HAP-1 (cell line): ENCODE measurements at places on chromosomes 13 and 19.

- DNase-seq: no peak
Observed at GRCh38 chr13:113178070-113178895, 19.8 kb downstream of the PROZ start.

DNA sequence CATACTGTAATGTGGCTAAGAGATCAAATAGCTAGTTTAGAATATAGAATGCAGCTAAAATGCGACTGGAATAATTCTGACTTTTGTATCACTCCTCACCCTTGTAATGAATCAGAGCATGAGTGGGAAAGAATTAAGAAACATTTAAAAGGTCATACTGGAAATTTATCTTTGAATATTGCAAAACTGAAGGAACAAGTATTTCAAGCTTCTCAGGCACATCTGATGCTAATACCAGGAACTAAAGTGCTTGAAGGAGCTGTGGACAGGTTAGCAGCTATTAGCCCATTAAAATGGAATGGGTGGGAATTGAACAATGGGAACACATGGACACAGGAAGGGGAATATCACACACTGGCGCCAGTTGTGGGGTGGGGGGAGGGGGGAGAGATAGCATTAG, 144.2 kb upstream of the ZNF91 start:
- no peak for DNase-seq

DNA sequence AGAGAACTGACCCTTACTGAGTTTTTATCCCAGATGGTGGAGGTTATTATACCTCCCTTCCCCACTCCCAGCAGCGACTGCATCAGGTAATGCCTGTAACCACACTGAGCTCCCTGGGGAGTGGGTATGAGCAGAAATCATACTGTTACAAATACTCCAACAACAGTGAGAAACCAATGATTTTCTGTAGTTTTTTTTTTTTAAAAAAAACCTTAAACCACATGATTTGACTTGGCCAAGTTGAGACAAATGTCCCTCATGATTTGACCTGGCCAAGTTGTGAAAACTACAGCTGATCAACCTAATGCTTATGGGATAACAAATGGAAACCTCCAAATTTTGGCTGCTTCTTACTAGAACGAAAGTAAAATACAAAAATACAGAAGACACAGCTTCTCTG, 33.1 kb upstream of the SERP2 start:
- DNase-seq: no peak

DNA sequence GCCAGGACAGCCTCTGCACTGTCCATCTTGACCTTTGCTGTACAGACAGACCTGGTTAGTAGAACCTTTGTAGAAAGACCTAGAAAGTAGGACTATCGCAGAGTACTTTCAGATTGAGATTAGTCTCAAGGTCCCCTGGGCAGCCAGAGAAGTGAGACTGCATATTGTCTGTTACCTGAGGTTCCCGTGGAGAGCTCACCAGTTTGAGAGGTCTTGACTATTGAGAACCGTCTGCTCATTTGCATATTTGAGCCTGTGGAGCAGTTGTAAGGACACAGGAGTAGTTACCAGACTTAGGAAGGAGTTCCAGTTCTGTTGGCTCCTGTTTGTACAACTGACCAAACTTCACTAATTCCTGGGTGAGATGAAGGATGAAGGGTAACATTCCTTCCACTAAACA, 66.2 kb downstream of the SPATA13 start:
- no peak for DNase-seq

DNA sequence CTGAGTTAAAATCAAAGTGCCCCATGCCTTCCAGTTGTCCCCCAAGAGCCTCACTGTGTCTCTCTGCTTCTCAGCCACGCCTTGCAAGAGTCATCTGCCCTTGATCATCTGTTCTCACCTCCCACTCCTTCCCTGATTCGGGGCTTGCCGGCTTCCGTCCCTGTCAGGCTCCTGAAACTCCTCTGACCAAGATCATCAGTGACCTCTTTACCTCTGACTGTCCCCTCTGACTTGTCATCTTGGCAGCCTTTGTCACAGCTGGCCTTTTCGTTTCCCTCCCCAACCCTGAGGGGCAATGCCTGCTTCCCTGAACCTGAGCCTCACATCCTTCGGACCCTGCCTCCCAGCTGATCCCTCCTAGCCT, 66.3 kb downstream of the MAP4K1 start:
- no peak for DNase-seq
